ENCODE measurements at places on chromosomes 3 and 15.

- DNase-seq = no peak
Observed at GRCh38 chr15:74414603-74415338, 19.0 kb downstream of the SEMA7A start.

GRCh38 chr3:43758592-43759225 lies 68.0 kb downstream of the ABHD5 start:
- no peak for DNase-seq

GRCh38 chr3:106619-107018 lies 89.9 kb upstream of the CHL1 start:
- DNase-seq = no peak

DNA sequence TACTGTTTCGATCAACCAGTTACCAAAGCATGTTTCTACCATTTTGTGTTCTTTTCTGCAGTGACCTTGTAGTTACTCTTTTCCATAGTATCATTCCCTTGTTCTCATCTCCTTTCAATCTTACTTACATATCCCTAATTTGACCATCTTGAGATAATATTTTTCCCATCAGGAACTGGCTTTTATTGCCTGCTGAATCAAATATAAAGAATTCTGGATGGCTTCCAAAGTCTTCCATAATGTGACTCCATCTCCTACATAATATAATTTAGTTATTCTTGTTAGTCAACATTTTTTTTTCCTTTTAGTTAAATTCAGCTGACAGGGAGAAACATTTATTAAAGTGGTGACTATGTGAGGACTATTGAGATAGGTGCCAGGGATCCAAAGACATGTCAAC lies 7.0 kb downstream of the USP8 start:
- DNase-seq = peak; percentile 5

GRCh38 chr3:162945626-162946025 lies 1449.0 kb downstream of the OTOL1 start:
- DNase-seq = no peak

DNA sequence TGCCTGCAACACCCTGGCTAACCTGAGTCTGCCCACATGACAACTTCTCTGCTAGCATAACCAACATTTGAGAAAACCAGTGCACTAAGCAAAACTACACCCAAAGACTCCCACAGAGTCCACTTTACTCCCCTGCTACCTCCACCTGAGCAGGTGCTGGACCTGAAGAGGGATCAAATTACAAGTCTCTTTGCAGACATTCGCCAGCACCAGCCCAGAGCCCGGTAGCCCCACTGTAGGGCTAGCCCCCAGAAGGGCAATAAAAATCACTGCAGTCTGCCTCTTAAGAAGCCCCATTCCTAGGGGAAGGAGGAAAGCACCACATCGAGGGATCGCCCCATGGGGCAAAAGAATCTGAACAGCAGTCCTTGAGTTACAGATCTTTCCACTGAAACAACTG lies 472.2 kb downstream of the GRM7 start:
- no peak for DNase-seq

DNA sequence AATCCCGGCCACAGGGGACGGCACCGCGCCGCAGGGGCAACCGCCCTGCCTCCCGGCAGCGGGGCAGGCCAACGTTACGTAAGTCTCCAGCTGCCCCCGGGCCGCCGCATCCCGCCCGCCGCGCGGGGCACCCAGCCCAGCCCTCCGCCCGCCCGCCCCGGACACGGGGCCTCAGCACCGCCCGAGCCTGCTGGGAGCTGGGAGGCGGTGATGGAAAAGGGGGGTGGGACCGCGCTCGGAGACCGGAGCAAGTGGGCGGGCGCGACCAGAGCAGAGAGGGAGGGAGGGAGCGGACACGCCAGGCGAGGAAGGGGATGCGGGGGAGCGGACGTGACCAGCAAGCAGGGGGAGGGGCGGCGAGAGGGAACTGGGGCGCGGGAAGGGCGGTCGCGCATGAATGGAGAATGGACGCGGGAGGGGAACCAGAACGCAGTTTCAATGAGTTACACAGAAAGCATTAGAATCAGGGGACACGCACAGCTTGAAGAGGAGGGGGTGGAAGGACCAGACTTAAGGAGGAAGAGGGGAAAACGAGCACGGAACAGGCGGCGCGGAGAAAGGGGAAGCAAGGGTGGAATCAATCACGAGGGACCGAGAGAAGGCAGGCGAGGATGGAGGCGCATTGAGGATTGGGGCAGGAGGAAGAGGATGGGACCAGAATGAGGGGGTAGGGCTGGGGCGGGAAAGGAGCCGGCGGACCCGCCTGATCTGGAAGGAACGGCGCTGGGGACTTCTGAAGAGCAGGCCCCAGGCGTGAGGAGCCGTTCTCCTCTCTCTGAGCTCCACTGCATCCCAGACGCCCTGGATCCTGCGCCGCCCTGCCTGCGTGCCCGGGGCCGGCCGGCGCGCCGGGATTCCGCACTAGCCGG lies 559 bp downstream of the PKM start:
- peak; percentile 92 for DNase-seq

- DNase-seq = no peak
Observed at GRCh38 chr3:184360070-184360928, 1.1 kb downstream of the CLCN2 start.

GRCh38 chr3:182626484-182627467 lies 166.5 kb upstream of the ATP11B start:
- no peak for DNase-seq

DNA sequence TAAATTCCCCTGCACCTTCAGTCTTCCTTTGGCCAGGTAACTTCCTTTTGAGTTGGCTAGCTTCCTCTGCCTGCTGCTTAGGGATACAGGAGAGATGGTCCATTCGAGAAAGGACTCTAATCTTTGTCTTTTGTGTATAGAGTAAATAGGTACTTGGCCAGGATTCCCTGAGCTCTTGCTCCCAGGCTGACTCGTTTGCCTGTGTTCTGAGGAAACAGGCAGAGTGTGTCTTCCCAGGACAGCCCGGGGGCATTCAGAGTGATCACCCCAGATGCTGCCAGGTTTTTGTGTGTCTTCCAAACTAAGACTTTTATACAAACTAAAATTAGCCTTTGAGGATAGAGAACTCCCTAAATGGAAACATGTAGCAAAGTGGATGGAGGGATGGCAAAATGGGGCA lies 39.5 kb downstream of the TMEM108 start:
- DNase-seq = no peak

- DNase-seq = no peak
Observed at GRCh38 chr3:137988152-137988551, 21.8 kb upstream of the CLDN18 start.

DNA sequence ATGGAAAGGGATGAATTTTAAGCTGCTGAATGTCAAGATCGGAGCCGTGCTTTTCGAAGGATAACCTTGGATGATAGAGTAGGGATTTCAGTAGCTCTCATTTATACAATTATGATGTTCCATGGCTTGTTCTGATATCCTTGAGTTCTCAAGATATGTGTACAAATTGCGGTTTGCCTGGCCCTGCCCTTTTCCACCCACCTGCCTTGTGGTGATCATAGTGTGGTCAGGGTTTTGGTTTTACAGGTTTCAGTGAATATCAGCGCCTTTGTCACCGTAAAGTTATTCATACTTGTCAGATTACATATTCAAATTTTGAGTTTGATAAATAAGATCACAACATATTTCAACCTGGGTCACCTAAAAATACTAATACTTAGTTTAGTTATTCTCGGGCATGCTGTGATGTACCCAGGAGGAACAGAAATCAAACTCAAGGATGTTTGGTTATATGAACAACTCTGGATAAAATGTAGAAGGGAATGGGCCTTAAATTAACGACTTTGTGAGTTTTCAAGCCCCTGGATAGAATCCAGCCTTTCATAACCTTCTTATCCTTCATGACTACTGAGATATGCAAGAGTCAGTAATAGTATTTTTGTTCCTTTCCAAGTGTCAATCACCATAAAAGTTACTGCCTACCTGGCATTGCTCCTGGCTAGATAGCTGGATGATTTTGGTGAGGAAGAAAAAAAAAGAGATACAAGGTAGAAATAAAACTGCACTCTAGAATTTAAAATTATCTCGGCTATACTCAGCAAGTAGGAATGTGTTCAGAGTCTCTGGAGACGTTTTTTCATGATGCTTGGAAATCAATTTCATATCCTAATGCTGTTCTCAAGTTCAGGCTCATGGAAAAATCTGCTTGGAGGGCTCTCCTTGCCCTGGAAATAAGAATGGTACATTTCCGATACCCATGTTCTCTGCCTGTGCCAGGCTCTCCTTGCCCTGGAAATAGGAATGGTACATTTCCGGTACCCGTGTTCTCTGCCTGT lies 209.2 kb upstream of the TPRG1 start:
- no peak for DNase-seq

GRCh38 chr15:40357723-40358470 lies at the start of gene DISP2:
DISP2 (plus strand) TSS chr15:40358219; CDS start chr15:40358322, 103 bp downstream.
- DNase-seq = peak; percentile 62

DNA sequence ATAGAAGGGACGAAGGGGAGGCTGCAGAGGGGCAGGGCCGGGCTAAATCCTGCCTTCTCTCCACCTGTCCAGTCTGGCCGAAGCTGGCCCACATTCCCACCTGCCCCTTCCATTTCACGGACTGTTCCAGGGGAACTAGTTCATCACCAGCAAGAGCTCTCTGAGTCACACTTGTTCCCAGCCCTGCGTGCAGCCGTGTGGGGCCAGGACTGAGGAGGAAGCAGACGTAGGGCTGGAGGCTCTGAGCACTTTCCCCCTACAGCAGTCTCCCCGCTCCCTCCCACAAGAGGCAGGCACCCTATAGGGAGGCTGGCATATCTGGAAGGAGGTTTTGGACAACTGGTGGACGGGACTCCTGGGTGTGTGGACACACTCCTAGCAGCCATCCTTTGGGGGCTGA lies 3.0 kb downstream of the ITIH4 start:
- DNase-seq = no peak

- DNase-seq = peak; percentile 83
Observed at GRCh38 chr15:88982304-88982945, 69.2 kb upstream of the MFGE8 start.

- DNase-seq = peak; percentile 57
Observed at GRCh38 chr15:40038275-40038637, 725 bp downstream of the SRP14 start.

DNA sequence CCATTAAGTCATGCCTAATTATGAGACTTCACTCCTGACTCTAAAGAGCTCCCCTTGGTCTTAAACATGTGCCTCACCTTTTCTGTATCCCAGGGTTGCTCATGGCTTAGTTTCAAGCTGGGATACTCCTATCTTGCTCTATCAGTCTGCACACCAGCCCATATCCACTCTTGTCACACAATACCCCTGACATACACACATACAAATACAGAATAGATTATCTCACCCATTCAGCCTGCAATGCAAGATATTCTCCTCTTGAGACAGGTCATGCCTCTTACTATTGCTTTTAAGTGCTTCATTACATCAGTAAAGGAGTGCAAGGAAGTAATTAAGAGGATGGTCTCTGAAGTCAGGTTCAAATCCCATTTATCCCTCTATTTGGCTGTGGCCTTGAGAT lies 587.3 kb downstream of the IGSF11 start:
- no peak for DNase-seq

DNA sequence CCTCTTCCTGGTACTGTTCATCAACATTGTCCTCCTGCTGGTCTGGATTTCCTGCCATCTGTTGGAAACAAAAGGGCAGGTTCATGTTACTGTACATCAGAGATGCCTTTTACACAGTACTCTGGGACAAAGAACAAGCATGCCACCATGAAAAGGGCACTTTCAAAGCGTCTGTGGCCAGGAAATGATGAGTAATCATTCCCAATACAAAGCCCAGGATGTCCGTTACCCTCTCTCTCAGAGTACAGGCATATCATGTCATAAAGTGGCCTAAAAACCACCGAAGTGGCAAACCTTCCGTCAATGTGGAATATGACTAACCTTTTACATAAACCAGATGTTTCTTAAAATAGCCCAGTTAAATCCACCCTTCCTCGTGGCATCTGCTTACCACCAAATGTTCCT lies 71.2 kb downstream of the GOLIM4 start:
- peak; percentile 91 for DNase-seq

DNA sequence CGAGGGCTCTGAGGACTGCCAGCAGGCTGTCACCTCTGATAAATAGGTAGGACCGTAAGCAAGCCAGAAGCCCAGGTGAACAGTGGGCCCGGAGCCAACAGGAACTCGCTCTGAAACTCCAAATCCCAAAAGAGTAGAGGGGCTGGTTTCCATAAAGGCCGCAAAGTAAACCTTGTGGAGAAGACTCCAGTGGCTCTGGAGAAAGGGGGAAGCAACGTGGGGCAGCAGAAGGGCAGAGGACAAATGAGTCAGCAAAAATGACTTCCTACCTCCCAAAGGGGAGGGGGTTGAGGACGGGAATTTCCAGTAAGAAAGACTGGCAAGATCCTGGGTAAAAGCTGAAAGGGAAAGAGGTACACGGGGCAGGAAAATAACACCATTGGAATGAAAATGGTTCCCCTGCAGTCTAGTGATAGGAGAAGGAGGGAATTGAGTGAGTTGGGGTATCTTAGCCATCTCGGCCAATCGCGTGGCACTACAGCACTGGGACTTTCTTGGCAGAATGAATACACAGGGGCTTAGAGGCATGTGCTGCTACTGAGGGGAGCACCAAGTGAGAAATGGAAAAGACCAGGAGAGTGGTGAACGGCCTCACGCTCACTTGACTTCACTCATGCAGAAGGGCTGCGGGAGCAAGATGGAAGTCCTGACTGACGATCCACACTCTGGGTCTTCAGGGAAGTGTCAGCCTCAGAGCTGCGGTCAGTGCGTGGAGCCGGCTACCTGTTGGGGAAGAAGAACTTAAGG lies 33.2 kb downstream of the BMF start:
- DNase-seq = no peak

DNA sequence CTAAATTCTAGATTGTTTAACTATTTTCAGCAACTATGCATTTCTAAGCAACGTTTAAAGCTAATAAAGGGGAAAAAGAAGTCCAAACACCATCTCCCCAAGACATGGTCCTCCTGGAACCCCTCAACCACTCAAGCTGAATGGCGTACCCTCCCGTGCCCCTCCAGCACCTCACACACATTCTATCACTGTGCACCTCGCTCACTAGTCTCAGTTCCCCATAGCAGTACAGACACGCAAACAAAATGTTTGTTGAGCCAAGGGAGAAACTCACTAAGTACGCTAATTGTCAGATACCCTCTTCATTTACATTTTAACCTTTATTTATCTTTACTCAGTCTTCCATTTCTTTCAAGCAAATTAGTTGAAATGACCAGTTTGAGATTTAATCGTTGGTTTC lies 48.8 kb downstream of the ACAP2 start:
- DNase-seq = no peak

GRCh38 chr3:66400411-66401156 lies 100.2 kb downstream of the LRIG1 start:
- DNase-seq = no peak

- DNase-seq = no peak
Observed at GRCh38 chr3:185076219-185076618, 76.6 kb downstream of the C3orf70 start.

GRCh38 chr3:9581742-9582141 lies 28.1 kb upstream of the LHFPL4 start:
- DNase-seq = no peak

DNA sequence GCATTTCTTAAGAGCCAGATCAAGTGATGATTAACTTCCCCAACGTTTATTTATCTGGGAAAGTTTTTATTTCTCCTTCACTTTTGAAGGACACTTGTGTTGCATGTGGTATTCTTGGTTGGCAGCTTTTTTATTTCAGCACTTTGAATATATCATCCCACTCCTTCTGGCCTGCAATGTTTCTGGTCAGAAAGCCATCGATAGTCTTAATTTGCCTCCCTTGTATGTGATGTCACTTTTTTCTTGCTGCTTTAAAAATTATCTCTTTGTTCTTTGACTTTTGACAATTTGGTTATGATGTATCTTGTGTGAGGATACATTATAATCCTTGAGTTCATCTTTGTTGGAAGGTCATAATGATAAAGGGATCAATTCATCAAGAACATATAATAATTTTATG lies 503.2 kb downstream of the OTOL1 start:
- no peak for DNase-seq

GRCh38 chr3:159583662-159584061 lies 405.0 kb upstream of the IL12A start:
- DNase-seq = peak; percentile 51
